ENCODE measurements at places on chromosomes 5 and 9. TPM values are rescaled to one million over a fixed set of nuclear protein-coding genes. Genes with fewer than 3 reads are reported as not detected.

SHOC1 gene
- total RNA-seq: under 0.01 TPM

PCDHGB7 gene
- 18.5 TPM for total RNA-seq

BTNL9 gene
- not detected for total RNA-seq

SEC24A gene
- 30.6 TPM for total RNA-seq

THBS4 gene
- total RNA-seq: 0.29 TPM

All from osteoblast (primary cell).